ENCODE measurements at places on chromosomes 2 and 18. TPM values are rescaled to one million over a fixed set of nuclear protein-coding genes. Genes with fewer than 3 reads are reported as not detected.

GALR1 gene
- not detected for total RNA-seq

SF3B6 gene
- 169 TPM for total RNA-seq

SERPINB7 gene
- not detected for total RNA-seq

MYL12B gene
- total RNA-seq = 258 TPM

STAT4 gene
- total RNA-seq = 0.64 TPM

CCBE1 gene
- total RNA-seq = 34.5 TPM

SLC9A4 gene
- total RNA-seq = not detected

SLC23A3 gene
- 1.4 TPM for total RNA-seq

TMEM247 gene
- total RNA-seq = not detected
